ENCODE measurements at places on chromosomes 7 and 10.

DNA sequence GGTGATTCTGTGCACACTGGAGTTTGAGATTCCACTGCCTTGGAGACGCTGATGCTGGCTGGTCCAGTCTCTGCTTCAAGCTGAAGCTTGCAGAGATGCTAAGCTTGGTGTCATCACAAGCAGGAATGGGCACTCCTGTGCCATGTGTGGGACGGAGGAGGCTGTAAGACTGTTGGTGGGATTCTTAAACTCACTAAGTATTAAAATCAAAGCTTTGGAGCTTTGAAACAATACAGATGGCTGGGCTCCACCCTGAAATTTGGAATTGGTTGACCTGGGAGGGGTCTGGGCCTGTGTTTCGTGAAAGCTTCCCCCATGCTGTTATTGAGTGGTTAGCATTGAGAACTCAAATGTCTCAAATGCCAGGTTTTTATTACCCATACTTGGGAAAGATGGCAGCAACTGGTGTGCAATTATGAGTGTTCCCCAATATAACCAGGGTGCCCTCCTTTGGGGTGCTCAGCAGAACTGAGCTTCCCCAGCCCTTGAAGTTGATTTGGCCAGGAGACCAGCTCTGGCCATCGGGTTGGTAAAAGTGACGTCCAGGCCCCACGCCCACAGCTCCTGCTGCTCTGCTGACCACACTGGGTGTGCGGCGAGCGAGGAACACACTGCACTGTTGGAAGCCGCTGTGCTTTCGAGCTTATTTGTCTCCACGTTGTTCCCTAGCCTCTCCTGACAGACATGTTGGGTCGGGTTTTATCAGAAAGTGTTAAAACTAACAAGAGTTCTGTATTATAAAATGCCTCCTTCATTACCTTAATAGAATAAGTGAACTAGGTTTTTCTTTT, 377.7 kb downstream of the GLRX3 start:
- no peak overlapping the region for H3K27ac ChIP-seq
- H3K36me3 ChIP-seq, result no peaks in the 10 kb centered on the region
- no peak overlapping the region for H3K4me3 ChIP-seq
- peaks cover 56% of the 10 kb centered on the region for H3K27me3 ChIP-seq
- ATAC-seq, result no peak

- H3K27me3 ChIP-seq, result no peaks in the 10 kb centered on the region
- no peaks in the 10 kb centered on the region for H3K4me1 ChIP-seq
- no peak overlapping the region for H3K27ac ChIP-seq
- ATAC-seq, result no peak
- no peak overlapping the region for H3K4me3 ChIP-seq
Observed at GRCh38 chr7:98956469-98956868, 78.1 kb downstream of the TRRAP start.

GRCh38 chr10:20615395-20615794, 281.7 kb downstream of the NEBL start:
- ATAC-seq, result no peak
- no peak overlapping the region for H3K27ac ChIP-seq
- no peaks in the 10 kb centered on the region for H3K36me3 ChIP-seq
- no peak overlapping the region for H3K4me3 ChIP-seq
- no peaks in the 10 kb centered on the region for H3K4me1 ChIP-seq

GRCh38 chr10:32988604-32989003, 30.6 kb upstream of the ITGB1 start:
- no peak overlapping the region for H3K4me3 ChIP-seq
- ATAC-seq, result no peak
- no peaks in the 10 kb centered on the region for H3K36me3 ChIP-seq
- H3K4me1 ChIP-seq, result peaks cover 7% of the 10 kb centered on the region
- no peaks in the 10 kb centered on the region for H3K27me3 ChIP-seq

DNA sequence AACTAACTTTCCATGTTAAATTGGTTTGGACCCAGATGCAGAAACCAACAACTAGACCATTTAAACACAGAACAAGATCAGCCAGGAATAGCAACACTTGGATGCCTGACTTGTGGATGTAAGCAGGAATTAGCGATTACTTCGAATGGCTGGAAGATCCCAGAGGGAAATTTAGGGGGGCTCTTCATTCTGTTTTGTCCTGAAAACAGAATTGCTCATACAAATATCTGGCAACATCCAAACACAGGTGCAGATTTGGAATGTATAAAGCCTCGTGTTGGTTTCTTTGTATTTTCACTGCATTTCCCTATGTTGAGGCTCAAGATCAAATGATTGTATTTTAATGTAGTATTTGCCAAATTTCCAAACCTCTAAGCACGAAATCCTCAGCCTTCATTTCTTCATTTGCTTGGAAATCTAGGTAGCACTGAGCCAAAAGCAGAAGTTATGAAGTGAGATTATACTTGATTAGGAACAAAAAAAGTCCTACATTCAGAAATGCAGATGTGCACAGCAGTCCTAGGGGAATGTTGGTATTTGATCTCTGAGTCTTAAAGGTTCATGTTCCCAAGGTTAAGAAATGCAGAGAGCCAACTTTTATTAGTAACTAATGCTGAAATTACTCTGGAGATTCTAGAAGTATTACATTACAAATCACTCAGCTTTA, 248.7 kb upstream of the TCF7L2 start:
- no peak overlapping the region for H3K27ac ChIP-seq
- H3K36me3 ChIP-seq, result no peaks in the 10 kb centered on the region
- no peaks in the 10 kb centered on the region for H3K27me3 ChIP-seq
- no peak for ATAC-seq

GRCh38 chr10:22386503-22386902, 41.2 kb downstream of the SPAG6 start:
- ATAC-seq, result no peak
- H3K4me3 ChIP-seq, result no peak overlapping the region
- no peak overlapping the region for H3K27ac ChIP-seq
- H3K36me3 ChIP-seq, result no peaks in the 10 kb centered on the region

DNA sequence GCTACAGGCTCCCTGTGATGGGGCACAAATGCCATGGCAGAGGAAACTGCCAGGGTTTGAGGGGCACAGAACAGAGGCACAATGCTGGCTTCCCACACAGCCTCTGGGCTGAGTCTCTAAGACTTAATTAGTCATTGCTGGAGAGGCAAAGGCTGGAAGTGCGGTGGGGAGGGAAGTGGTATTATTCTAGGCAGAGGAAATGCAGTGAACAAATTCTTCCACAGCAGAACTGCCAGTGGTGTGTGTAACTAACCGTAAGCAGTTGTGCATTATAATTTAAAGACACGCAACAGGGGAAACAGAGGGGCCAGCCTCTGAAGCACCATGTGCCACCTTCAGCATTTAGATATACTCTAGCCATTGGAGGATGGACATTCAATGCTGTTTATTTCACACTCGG, 12.8 kb downstream of the ICA1 start:
- no peaks in the 10 kb centered on the region for H3K4me1 ChIP-seq
- H3K4me3 ChIP-seq, result no peak overlapping the region
- no peak for ATAC-seq
- no peaks in the 10 kb centered on the region for H3K36me3 ChIP-seq

- no peak overlapping the region for H3K27ac ChIP-seq
- peaks cover 64% of the 10 kb centered on the region for H3K27me3 ChIP-seq
- no peak overlapping the region for H3K4me3 ChIP-seq
- peaks cover 12% of the 10 kb centered on the region for H3K4me1 ChIP-seq
Observed at GRCh38 chr10:86267286-86268195, 99.1 kb downstream of the GRID1 start.

All from gastroesophageal sphincter (tissue), 4 donors.